Dorsolateral prefrontal cortex (tissue), 122 donors: ENCODE measurements at places on chromosomes 13 and 19. TPM values are rescaled to one million over a fixed set of nuclear protein-coding genes. Genes with fewer than 3 reads are reported as not detected.

UNC13A gene
- 49.4 TPM for total RNA-seq

PRMT1 gene
- 88.2 TPM for total RNA-seq

DNA sequence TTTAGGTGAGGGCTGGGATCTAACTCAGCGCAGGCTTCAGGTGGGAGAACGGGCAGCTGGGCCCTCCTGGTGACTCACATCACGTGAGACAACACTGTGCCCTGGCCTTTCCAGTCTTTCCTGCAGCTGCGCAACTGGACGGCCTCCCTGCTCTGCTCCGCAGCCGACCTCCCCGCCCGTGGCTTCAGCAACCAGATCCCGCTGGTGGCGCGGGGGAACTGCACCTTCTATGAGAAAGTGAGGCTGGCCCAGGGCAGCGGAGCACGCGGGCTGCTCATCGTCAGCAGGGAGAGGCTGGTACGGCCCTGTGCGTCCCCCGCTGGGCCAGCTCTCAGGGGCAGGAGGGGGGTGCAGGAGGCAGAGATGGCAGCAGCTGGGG lies 8.8 kb downstream of the SPPL2B start:
- peak; percentile 67 for DNase-seq

GRCh38 chr19:14434543-14435319 lies 1.6 kb downstream of the PKN1 start:
- DNase-seq = no peak

DNA sequence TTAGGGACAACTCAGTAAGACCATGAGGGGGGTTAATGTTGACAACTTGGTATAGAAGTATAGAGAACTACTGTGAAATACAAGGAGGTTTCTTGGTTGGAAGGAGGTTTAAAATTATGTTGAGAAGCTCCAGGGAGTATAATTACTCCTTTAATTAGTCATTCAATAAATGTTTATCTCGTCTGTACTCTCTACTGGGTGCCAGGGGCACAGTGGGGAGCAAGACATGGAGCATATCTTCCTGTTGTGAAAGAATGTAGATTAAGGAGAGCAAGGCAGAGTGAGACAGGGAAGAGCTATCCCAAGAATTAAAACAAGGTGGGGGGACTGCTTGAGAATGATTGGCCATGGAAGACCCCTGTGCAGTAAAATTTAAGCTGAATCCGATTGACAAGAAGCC lies 33.7 kb upstream of the TDRD3 start:
- no peak for DNase-seq

DNA sequence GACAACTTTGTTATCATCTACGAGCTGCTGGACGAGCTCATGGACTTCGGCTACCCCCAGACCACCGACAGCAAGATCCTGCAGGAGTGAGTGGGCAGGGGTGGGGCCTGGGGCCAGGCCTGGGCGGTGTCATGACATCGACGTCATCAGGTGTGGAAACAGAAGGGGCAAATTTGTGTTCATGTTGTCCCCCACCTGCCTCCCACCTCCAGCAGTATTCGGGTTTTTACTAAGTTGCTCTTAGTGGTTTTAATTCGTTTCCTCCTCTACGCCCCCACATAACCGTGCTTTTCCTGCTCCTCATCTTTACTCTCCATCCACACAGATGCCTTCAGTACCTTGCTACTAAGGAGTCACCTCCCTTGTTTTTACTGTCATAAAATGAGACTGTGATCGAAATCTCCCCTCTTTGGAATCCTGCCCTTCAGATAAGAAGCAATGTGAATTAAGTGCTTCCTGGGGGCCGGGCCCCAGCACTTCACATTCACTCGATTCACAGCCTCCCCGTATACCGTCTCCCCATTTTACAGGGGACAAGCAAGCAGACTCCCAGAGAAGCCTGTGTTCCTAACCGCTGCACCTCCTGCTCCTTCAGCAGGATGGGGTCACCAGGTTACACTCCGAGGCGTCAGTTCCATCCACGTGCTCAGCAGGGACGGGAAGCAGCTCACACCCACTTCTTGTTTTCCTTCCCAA lies 10.5 kb downstream of the AP1M1 start:
- DNase-seq = no peak

- no peak for DNase-seq
Observed at GRCh38 chr13:28358708-28359107, 136.2 kb downstream of the FLT1 start.

MYH14 gene
- 44.9 TPM for total RNA-seq

ZNF575 gene
- total RNA-seq = 7.4 TPM

ZSWIM9 gene
- total RNA-seq = 17.0 TPM

- DNase-seq = no peak
Observed at GRCh38 chr19:30521937-30522336, 149.8 kb downstream of the ZNF536 start.

DNA sequence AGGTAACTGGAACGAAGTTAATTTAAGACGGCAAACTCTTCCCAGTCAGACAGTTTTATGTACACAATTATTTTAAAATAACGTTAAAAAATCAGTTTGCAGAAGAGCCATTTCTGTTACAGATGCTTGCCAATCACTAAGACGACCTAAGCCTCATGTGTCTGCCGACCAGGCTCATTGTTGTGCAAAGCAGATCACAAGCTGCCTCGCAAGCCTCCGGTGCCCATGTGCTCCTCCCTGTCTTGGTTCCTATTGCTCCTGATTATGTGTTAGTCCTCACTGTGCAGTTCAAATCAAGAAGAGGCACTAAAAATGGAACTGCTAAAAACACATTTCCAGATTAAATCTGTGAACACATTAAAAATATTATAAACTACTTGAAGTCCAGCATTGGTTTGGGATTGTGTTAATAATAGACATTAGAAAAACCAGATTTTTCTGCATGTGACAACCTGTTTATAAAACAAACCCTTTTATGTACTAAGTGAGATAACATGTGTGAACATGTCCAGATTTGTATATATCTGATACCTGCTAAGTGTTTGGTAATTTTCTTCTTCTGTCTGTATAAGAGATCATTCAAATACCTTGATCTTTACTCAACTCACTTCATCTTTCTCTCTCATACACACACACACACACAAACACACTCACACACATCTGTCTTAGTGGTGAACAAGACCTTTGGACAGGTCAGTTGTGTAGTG lies 81.9 kb upstream of the SLC15A1 start:
- no peak for DNase-seq

RFPL4A gene
- not detected for total RNA-seq

- no peak for DNase-seq
Observed at GRCh38 chr19:28349604-28350003, 863.3 kb downstream of the UQCRFS1 start.

- no peak for DNase-seq
Observed at GRCh38 chr13:47832458-47832972, 168.6 kb downstream of the SUCLA2 start.

GRCh38 chr19:17680230-17680722 lies 7.9 kb downstream of the UNC13A start:
- no peak for DNase-seq

DNA sequence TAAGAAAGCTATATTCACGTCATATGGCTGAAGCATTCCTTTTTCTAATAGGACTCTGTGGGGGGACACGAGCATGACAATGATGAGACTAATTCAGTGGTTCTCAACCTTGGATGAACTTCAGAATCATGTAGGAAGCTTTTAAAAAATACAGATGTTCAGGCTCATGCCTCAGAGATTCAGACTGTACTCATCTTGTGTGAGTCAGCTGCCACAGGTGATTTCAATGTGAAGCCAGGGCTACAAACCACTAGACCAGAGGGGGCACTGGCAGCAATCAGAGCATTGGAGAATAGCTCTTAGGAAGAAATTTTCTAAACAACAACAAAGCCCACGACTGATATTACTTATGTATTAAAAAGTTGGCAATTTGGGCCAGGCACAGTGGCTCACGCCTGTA lies 91.7 kb downstream of the SERP2 start:
- DNase-seq = no peak

DNA sequence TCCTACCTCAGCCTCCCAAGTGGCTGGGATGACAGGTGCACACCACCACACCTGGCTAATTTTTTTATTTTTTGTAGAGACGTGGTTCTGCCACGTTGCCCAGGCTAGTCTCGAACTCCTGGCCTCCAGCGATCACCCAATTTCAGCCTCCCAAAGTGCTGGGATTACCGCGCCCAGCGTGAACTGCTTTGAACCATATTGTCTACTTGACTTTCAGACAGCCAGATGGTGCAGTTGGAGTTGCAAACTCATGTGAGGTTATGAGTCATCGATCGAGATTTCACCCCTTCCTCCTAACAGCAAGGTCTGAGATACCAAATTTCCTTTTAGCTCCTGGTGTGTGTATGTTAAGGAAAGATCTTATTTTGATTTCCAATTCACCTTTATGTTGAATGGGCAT lies 2.7 kb downstream of the SLC27A1 start:
- DNase-seq = no peak

DNA sequence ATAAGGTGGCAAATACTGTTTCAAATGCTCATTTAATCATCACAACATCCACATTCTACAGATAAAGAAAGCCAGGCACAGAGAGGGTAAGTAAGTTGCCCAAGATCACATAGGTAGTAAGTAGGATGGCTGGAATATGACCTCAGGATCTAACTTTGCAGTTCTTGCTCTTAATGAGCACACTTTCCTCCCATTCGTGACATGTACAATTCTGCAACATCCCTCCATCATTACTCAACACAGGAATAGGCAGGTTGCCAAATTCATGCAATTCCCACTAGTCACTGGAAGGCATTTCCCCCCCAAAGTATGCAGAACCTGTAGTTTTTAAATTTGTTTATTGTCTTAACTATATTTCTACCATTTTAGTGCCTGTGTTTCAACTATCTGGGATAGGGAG lies 109.2 kb downstream of the OLFM4 start:
- no peak for DNase-seq

NBEA gene
- 93.1 TPM for total RNA-seq

GRCh38 chr13:114147803-114148520 lies 15.5 kb upstream of the RASA3 start:
- DNase-seq = no peak

DNA sequence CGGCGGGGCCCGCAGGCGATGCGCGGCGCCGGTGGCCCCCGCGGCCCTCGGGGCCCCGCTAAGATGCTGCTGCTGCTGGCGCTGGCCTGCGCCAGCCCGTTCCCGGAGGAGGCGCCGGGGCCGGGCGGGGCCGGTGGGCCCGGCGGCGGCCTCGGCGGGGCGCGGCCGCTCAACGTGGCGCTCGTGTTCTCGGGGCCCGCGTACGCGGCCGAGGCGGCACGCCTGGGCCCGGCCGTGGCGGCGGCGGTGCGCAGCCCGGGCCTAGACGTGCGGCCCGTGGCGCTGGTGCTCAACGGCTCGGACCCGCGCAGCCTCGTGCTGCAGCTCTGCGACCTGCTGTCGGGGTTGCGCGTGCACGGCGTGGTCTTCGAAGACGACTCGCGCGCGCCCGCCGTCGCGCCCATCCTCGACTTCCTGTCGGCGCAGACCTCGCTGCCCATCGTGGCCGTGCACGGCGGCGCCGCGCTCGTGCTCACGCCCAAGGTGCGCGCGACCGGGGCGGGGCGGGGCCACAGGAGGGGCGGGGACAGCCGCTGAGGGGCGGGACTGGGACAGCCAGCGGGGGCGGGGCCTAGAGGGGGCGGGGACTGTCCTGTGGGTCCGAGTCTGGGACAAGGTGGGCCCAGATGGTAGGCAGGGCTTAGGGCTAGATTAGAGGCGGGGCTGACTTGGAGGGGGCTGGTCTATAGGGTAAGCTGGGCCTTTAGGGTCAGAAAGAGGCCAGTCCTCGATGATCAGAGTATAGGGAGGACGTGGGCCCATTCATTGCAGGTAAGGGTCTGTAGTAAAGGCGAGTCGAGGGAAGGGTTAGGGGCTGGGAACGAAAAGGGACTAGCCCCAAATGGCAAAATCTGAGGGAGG lies 5.1 kb downstream of the GRIN2D start:
- no peak for DNase-seq

ZNF468 gene
- 9.7 TPM for total RNA-seq

DNA sequence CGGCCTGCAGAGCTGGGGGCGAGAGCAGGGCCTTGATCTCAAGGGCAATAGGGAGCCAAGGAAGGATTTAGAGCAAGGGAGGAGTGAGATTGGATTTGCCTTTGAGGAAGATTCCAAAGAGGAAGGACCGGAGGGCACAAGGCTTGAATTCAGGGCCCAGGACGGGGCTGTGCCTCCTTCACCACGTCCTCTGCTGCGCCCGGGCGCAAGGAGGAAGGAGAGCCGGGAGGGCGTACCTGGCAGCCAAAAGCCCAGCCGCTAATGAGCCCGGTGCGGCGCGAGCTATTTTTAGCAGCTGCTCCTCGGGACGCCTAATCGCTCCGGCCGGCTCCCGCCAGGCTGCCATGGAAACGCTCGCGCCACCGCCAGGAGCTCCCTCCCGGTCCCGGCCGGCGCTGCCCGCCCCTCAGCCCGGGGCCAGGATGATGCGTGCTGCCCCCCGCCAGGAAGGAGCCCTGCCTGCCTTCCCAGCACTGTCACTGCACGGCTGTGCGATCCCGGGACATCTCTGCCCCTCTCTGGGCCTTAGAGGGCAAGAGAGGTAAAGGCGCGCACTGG lies 31.3 kb downstream of the TINCR start:
- DNase-seq = peak; percentile 74

DNA sequence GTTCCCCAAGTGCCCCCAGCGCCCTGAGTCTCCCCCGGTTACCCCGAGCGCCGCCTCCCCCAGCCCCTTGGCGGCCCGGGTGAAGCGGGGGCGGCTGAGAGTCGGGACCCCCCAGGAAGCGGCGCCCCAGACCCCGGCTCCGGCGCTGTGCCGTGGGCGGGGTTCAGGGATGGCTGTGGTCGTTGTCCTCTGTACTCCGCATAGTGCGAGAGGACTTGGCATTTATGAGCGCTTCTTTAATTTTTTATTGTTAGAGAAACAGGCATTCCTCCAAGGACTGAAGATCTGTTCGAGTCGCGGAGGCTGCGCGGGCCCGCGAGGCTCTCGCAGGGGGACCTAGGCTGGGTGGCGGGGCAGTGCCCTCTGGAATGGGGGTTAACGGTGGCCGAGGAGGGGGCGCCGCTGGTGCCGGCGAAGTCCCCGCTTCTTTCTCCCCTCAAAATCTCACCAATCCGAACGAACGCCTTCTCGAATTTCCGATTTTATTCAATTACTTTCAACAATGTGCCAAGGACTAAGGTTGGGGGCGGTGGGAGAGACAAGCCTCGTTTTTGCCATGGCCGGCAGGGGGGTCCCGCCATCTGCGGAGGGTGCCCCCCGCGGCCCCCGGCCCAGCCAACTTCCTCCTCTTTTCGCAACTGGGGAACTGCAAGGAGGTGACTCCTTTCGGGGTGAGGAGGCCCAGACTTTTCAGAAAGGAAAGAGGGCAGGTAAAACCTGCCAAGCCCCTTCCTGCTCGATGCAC lies 596 bp upstream of the GJB2 start:
- no peak for DNase-seq

PCDH20 gene
- total RNA-seq = 8.4 TPM

- DNase-seq = peak; percentile 98
Observed at GRCh38 chr19:11814029-11814699, at the start of gene ZNF440. Gene ZNF440 (plus strand): TSS chr19:11814273. CDS start chr19:11814448, 175 bp downstream.

DNA sequence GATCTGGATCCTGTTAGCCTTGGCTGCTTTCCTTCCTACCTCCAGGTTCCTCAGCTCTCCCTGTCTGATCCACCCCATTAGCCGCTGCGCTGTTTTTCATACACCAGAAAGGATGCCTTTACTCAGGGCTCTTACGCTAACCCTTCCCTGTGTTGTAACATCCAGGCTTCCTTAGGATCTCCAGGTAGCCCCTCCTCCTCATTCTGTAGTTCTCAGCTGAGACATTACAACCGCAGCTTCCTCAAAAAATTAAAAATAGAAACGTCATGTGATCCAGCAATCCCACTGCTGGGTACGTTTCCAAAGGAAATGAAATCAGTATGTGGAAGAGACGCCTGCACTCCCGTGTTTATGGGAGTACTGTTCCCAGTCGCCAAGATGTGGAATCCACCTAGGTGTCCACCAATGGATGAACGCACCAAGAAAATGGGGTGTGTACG lies 18.4 kb upstream of the MYADM start:
- no peak for DNase-seq

GRCh38 chr19:38538386-38538785 lies 79.4 kb downstream of the MAP4K1 start:
- no peak for DNase-seq

GRCh38 chr19:46955813-46956371 lies 63.7 kb upstream of the NPAS1 start:
- DNase-seq = no peak
